CD8-positive, alpha-beta memory T cell (primary cell): ENCODE measurements at places on chromosomes 13 and 19. TPM values are rescaled to one million over a fixed set of nuclear protein-coding genes. Genes with fewer than 3 reads are reported as not detected.
A peak's percentile ranks its signal among the peaks of the same experiment; 100 is the strongest.

DNA sequence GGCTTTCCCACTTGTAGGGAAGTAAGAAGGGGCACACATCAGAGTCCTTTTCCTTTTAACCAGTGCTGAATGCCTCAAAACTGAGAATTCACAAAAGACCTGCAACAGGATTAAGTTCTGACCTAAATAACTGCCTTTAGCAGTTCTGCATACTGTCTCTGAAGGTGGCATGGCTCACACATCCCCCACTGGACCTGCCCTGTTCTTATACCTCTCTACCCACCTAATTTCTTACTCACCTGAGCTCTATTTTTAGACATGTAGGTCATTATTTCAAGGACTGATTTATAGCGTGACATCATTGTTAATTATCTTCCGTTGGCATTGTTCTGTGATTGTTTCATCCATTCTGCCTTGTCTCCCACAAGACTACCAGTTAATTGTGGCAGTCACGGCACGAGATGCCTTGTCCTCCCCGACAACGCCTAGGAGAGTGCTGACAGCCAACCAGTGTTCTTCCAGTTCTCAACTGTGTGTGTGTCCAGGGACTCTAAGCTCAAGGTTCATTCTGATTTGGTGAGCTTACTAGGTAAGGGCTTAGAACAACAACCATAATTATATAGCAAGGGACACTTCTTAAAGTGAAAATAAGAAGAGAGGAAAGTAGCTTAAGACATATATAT, 27.1 kb upstream of the UBL3 start:
- H3K36me3 ChIP-seq: no peaks in the 10 kb centered on the region
- no peak overlapping the region for H3K4me3 ChIP-seq
- H3K4me1 ChIP-seq: no peaks in the 10 kb centered on the region
- no peaks in the 10 kb centered on the region for H3K27me3 ChIP-seq
- no peak overlapping the region for H3K27ac ChIP-seq
- no peak for DNase-seq

GRCh38 chr13:42048342-42048683, at the start of gene DGKH:
TSS of gene DGKH (plus strand) at chr13:42048648. CDS start at chr13:42048774, 126 bp downstream.
- DNase-seq: no peak
- H3K4me3 ChIP-seq: peak within 1 kb of the TSS; percentile 90
- no peaks in the 10 kb centered on the region for H3K27me3 ChIP-seq
- H3K36me3 ChIP-seq: no peaks in the 10 kb centered on the region
- H3K4me1 ChIP-seq: peaks cover 11% of the 10 kb centered on the region
- peak within 1 kb of the TSS; percentile 40 for H3K27ac ChIP-seq

DNA sequence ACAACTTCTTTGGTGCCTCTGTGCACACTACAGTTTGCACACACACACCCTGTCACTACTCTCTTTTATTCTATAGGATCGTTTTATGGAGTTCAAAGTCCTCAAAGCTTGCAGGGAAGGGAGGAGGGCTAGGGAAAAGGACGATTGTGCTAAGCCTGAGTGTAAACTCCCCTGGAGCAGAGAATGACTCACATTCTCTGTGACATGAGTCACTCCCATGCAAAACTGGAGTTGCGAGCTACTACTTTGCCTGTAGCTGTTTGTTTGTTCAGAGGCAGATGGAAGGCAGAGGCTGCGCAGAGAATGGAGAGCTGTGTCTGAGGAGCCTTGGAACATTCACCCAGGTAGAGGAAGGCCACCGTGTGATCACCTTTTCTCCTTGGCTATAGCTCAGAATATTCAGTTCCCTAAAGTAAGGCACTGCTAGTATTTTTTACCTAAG, 80.5 kb upstream of the MBNL2 start:
- no peak overlapping the region for H3K4me3 ChIP-seq
- H3K36me3 ChIP-seq: no peaks in the 10 kb centered on the region
- no peak for DNase-seq
- H3K27me3 ChIP-seq: no peaks in the 10 kb centered on the region
- H3K27ac ChIP-seq: no peak overlapping the region

GRCh38 chr13:23022704-23023103, 158.1 kb upstream of the SGCG start:
- H3K36me3 ChIP-seq: no peaks in the 10 kb centered on the region
- no peak overlapping the region for H3K4me3 ChIP-seq
- no peak overlapping the region for H3K27ac ChIP-seq
- no peaks in the 10 kb centered on the region for H3K4me1 ChIP-seq

- no peak overlapping the region for H3K4me3 ChIP-seq
- no peaks in the 10 kb centered on the region for H3K27me3 ChIP-seq
- no peak for DNase-seq
- H3K27ac ChIP-seq: no peak overlapping the region
Observed at GRCh38 chr19:4979211-4979807, 10.4 kb downstream of the KDM4B start.

GRCh38 chr13:112072534-112073244, 5.7 kb downstream of the SOX1 start:
- H3K4me3 ChIP-seq: no peak overlapping the region
- H3K27me3 ChIP-seq: peaks cover 42% of the 10 kb centered on the region
- H3K36me3 ChIP-seq: no peaks in the 10 kb centered on the region

DNA sequence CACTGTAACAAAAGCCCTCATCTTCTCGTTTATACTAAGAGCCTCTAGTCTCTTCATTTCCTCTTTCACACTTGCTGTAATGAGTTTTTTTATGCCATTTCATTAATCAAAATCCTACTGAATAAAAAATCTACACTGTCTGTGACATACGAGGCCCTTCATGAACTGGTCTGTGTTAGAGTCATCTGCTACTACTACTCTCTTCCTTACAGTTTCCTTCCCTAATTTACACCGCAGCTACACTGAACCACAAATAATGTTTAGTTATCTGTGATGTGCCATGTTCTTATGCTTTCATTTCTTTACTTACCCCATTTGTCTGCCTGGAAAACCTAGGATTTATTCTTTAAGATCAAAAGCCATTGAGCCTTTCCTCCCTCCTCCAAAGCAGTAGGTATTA, 16.0 kb downstream of the UFM1 start:
- no peak overlapping the region for H3K27ac ChIP-seq
- peaks cover 12% of the 10 kb centered on the region for H3K36me3 ChIP-seq
- H3K4me3 ChIP-seq: no peak overlapping the region
- no peak for DNase-seq

- DNase-seq: no peak
- H3K27ac ChIP-seq: no peak overlapping the region
- H3K4me1 ChIP-seq: no peaks in the 10 kb centered on the region
- H3K36me3 ChIP-seq: no peaks in the 10 kb centered on the region
Observed at GRCh38 chr13:55554741-55555140, 1586.0 kb upstream of the PRR20A start.

- H3K27me3 ChIP-seq: no peaks in the 10 kb centered on the region
- H3K27ac ChIP-seq: peak within 1 kb of the TSS; percentile 72
- peak within 1 kb of the TSS; percentile 76 for H3K4me3 ChIP-seq
- H3K4me1 ChIP-seq: peaks cover 32% of the 10 kb centered on the region
- no peaks in the 10 kb centered on the region for H3K36me3 ChIP-seq
Observed at GRCh38 chr19:8005534-8006256, at the start of gene ELAVL1. TSS of gene ELAVL1 (minus strand) at chr19:8005641. CDS start at chr19:7991815, 13,826 bp downstream.

CPT1C gene
- total RNA-seq: 0.84 TPM

LRRC63 gene
- total RNA-seq: 0.55 TPM

CDC42EP5 gene
- total RNA-seq: 0.44 TPM

LGALS7B gene
- total RNA-seq: not detected

FGF21 gene
- total RNA-seq: not detected
